Naive thymus-derived CD4-positive, alpha-beta T cell (primary cell): ENCODE measurements at places on chromosomes 3 and 15. TPM values are rescaled to one million over a fixed set of nuclear protein-coding genes. Genes with fewer than 3 reads are reported as not detected.

DNA sequence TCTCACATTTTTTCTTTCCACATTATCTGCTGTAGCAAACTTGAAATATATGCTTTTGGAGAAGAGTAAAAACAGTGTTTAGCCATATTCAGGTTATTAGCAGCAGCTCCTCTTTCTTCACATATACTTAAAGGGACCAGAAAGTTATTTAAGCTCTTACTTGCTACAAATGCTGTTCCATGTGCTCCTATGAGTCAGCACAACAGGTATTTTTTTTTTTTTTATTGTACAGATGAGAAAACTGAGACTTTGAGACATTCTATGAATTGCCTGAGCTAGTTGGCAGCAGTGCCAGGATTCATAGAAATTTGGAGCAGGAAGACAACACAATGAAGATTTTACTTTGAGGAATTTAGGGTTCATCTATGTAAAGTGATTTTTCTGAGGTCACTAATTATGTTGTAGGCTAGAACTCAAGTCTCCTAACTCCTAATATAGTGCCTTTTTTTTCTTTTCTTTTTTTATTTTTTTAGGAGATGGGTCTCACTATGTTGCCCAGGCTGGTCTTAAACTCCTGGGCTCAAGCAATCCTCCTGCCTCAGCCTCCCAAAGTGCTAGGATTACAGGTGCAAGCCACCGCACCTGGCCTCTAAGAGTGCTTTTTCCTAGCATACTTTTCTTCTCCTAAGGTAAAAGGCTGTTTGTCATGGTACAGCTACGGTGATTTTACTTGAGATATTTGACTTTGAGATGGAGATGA, 23.6 kb downstream of the SETD5 start:
- H3K4me1 ChIP-seq, result peaks cover 7% of the 10 kb centered on the region
- no peaks in the 10 kb centered on the region for H3K36me3 ChIP-seq
- no peak overlapping the region for H3K4me3 ChIP-seq

DNA sequence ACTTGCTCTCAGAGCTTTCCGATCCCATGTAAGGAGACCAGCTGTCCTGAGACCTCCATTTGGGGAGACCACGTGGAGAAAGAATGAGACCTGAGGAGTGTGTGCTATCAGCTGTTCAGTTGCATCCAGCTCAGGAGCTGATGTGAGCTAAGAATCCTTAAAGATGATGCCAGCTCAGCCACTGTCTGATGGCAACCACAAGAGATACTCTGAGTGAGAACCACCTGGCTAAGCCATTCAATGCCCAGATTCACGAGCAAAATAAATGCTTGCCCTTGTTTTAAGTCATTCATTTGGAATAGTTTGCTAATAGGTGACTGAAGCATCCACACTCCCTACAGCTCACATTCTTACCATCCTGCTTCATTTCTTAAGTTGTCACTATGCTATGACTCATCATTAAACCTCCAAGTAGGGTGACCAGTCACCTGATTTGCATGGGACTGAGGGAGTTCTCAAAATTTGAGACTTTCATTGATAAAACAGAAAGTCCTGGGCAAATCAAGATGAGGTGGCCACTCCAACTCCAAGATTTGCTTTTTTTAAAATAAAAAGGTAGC, 56.4 kb downstream of the SPTSSB start:
- H3K36me3 ChIP-seq, result no peaks in the 10 kb centered on the region
- H3K4me1 ChIP-seq, result peaks cover 41% of the 10 kb centered on the region
- H3K27ac ChIP-seq, result no peak overlapping the region
- DNase-seq, result no peak
- no peak overlapping the region for H3K4me3 ChIP-seq
- H3K27me3 ChIP-seq, result no peaks in the 10 kb centered on the region

DNA sequence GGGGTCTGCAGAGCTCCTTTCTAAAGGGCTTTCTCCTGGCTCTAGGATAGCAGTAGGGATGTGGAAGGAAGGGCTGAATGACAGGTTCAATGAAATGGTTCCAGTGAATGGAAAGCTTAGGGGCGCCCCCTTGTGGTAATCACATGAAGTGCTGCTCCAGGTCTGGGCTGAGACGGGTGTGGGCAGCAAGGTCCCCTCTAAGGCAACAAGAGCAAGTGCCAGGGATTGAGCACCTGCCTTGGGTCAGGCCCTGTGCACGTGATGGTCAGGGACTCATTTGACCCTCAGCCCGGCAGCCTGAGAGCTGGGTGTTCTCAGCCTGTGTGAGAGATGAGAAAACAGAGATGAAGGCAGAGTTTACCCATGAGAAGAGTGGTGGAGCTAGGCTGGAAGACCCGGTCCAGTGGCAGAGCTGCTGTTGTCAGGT, 12.1 kb upstream of the CX3CR1 start:
- H3K27me3 ChIP-seq, result no peaks in the 10 kb centered on the region
- no peaks in the 10 kb centered on the region for H3K36me3 ChIP-seq
- H3K4me3 ChIP-seq, result no peak overlapping the region

Gene SAMD7
- total RNA-seq, result not detected in 2 replicates

Gene SH2D7
- total RNA-seq, result not detected

Gene TGM4
- total RNA-seq, result not detected
